ENCODE measurements at places on chromosomes 4 and X. TPM values are rescaled to one million over a fixed set of nuclear protein-coding genes. Genes with fewer than 3 reads are reported as not detected.
A peak's percentile ranks its signal among the peaks of the same experiment; 100 is the strongest.

Gene CPLX1
- not detected for total RNA-seq

Gene SPOCK3
- total RNA-seq = not detected

Gene CENPVL2
- total RNA-seq = not detected

Gene AP1S2
- total RNA-seq = 33.9 TPM

DNA sequence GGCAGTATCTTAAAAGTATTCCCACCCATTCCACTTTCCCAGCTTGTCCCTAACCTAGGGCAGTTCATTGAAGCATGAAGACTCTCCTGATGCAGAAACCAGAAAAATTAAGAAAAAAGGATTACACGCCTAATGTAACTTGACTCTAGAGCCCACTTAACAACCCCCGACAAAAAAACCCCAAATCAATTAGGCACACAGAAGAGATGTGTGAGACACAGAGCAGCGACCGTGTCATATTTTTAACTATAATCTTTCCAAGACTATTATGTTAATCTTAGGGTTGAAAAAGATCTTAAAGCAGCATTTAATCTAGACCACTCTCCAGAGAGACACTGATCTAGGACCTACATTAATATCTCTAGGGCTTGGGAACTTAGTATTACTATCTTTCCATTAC, 1.3 kb downstream of the YTHDC1 start:
- DNase-seq = no peak

DNA sequence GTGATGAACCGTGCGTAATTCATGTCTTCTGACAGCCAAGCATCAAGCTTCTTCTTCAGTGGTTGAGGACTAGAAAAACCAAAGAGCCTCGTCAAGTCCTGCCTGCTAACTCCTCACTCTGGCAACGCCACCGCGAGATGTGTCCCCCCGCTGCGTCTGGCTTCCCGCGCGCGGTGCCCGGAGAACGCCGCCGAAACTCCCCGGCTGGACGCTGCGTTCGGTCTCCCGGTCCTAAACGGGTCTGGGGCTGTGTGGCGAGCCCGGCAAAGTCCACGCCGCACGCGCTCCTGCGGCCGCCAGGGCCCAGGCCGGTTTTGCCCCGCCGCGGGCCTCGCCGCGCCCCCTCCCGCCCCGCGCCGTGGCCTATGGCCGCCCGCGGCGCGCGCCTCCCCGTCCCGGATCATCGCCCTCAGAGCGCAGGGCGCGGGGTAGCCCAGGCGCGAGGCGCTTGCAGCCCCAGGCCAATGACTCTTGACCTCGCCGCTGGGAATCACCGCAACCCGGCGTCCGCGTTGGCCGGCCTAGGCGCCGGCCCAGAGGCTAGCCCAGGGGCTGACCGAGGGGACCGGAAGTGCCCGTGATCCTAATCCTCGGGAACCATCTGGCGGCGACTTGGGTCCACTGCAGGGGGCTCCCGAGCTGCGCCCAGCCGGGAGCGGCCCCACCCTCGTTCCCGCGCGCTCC, at the start of gene AADAT:
AADAT (minus strand) TSS at position 289 of the 684 bp plus-strand sequence; CDS start at position 23, 266 bp downstream.
- peak; percentile 3 for DNase-seq

- no peak for DNase-seq
Observed at GRCh38 chr4:52946855-52947254, 84.7 kb downstream of the RASL11B start.

- no peak for DNase-seq
Observed at GRCh38 chrX:40318076-40318475, 220.3 kb upstream of the BCOR start.

DNA sequence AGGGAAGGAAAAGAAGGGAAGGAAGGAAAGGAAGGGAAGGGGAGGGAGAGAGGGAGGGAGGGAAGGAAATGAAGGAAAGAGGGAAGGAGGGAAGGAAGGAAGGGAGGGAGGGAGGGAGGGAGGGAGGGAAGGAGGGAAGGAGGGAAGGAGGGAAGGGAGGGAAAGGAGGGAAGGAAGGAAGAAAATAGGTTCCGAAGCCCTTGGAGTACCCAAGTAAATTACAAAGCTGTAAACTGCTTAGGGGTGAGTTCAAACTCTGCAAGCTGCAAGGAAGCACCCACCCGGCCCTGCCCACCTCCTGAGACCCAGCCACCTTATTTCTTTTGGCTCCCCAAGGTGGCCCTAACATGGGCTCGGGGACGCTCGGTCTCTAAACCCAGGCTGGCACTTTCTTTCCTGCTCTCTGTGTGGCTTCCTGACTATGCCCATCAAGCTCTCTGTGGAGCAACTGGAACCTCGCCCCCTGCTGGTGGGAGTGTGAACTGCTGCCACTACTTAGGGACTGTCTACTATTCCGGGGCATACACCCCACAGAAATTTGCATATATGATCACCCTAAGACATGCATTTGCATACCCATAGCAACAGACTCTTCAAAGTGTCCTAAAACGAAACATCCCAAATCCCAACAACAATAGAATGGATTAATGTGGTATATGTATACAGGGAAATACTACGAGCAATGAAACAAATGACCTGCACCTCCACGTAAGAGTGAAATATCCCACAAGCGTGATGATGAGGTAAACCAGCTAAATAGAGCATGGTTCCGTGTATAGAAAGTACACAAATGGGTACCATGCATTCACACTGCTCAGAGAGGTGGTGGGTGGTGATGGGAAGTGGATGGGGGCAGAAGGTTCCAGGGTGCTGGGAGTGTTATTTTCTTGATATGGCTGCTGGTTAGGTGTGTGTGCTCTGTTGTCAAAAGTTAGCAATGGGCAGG, 151.7 kb upstream of the TBL1X start:
- DNase-seq = peak; percentile 58

GRCh38 chr4:101239665-101240064, 107.7 kb downstream of the PPP3CA start:
- DNase-seq = no peak

GRCh38 chr4:127162741-127163140, 470.0 kb upstream of the INTU start:
- no peak for DNase-seq

DNA sequence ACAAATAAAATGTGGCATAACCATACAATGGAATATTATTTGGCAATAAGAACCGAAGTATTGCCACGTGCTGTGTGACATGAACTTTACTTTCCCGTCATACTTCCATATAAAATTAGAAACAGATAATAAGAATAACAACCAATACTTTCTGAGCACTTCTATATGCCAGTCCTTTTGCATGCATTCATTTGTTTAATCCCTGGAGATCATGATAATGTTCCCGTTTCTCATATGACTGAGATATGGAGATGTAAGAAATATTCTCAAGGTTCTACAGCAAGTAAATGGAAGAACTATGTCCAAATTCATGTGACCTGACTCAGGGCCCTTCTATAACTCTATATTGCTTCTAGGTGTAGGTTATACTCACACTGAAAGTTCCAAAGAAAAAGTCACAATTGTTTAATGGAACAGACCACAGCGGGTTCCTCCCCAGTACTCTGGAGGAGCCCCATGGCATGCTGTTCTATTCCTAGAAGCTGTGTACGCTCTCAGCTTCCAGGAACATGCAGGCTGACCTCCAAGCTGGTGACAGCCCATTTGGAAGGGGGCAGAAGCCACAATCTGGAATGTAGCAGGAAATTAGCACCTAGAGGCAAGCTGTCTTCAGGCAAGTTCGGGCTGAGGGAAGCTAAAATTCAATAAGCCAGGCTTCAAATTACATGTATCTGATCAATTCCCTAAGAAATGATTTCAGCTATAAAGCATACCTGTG, 31.5 kb downstream of the QDPR start:
- DNase-seq = no peak

GRCh38 chrX:94058728-94059382, 384.8 kb downstream of the FAM133A start:
- no peak for DNase-seq

GRCh38 chr4:75542824-75543223, 13.0 kb upstream of the ODAPH start:
- DNase-seq = no peak

- DNase-seq = no peak
Observed at GRCh38 chr4:141788169-141788915, 152.0 kb downstream of the IL15 start.

Measured in B cell (primary cell).